ENCODE measurements at places on chromosomes 5 and 9.

DNA sequence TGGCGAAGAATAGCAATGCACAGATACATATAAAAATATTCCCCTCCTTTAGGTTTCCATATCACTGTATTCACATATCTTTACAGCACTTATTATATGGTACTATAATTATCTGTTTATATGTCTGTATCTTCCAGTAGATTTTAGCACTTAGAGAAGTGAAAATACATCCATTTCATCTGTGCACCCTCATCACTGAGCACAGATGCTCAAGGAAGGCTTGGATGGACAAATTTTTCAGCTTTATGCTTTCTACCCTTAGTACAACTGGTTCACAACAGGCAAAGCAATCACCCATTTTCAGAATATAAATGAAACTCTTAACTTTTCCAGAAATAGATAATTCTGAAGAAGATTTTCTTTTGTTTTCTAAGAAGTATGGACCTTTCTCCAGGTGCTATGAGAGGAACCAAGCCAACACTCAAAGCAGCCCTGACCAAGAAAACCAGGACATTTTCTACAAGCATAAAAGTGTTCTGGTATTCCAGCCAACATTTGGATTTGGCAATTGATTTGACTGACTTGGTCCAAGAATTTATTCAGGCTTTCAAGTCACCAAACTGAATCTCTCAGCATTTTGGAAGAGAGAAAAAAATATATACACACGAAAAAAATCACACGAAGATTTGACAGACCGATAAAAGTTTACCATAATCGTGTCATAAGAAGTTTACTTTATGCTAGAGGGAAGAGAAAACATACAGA, 170.2 kb upstream of the CD180 start:
- no peak for DNase-seq

DNA sequence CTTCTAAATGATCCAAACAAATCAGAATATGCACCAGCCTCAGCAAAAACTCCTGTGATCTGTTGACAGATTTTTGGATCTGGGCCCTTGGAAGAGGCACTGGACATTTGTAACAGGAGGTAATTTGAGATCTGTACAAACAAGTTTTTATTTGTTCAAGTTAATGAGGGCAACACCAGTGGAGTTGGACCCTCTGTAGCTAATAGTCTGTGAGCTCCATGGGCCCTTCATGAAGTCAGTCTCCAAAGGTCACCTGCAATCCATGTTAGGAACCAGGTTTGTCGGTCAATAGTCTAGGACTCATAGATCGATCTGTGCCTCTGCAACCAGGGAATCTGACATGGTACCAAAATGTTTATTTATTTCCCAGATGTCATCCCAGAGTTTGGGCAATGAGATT, 40.9 kb downstream of the PAM start:
- DNase-seq, result no peak

GRCh38 chr5:178462816-178463215, 127.4 kb downstream of the COL23A1 start:
- DNase-seq, result no peak

DNA sequence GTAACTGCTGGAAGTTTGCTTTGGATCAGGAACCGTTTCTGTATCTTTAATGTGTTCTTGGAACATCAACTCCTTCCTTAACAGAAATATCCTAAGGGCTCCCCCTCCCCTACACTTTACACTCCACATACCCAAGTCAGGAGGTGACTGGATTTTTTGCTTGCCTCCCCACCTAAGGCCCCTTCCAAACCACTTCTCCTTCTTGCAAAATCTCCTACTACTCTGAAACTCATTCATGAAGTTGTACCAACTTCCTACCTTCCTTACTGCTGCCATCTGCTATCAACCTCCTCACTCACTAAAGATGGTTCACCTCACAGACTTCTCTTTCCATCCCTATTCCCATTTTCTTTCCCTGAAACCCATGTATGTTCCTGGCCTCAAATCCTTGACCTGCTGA, 16.1 kb downstream of the TXN start:
- DNase-seq, result no peak

GRCh38 chr9:132163457-132163875, 1.6 kb downstream of the NTNG2 start:
- no peak for DNase-seq
